IPS-NIHi11 (cell line): ENCODE measurements at places on chromosomes 2 and 18.

- DNase-seq, result no peak
Measured at GRCh38 chr2:121015971-121016485, 269.0 kb downstream of the TFCP2L1 start.

GRCh38 chr2:171521361-171522051 is 768 bp upstream of the CYBRD1 start:
- DNase-seq, result no peak

DNA sequence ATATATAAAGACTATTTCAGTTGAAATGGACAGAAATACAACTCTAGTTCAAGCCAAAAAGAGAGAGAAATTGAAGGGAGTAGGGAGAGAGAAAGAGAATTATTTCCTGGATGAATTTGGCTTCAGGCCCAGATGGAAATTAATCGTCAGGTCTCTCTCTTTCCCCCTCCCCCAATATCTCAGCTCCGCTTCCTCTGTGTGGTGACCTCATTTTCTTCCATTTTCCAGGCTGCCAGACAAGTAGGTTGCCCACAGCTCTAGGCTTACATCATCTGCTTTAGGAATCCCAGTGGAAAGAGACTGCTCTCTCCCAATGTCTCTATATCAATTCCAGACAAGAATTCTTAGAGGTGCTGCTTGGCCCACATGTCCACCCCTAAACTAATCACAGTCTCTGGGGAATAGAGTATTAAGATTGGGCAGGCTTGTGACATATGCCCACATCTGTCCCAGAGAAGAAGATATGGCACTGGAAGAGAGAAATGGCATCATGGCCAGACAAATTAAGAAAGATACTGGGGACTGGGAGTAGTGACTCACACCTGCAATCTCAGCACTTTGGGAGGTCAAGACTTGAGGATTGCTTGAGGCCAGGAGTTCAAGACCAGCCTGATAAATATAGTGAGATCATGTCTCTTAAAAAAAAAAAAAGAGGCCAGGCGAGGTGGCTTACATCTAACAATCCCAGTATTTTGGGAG is 37.2 kb upstream of the CFAP36 start:
- no peak for DNase-seq

- DNase-seq, result no peak
Measured at GRCh38 chr2:110120171-110121051, 4.8 kb upstream of the MALL start.

GRCh38 chr2:200373231-200373630 is 66.7 kb downstream of the SPATS2L start:
- no peak for DNase-seq

GRCh38 chr2:66481100-66481549 is 46.2 kb downstream of the MEIS1 start:
- peak; percentile 36 for DNase-seq

DNA sequence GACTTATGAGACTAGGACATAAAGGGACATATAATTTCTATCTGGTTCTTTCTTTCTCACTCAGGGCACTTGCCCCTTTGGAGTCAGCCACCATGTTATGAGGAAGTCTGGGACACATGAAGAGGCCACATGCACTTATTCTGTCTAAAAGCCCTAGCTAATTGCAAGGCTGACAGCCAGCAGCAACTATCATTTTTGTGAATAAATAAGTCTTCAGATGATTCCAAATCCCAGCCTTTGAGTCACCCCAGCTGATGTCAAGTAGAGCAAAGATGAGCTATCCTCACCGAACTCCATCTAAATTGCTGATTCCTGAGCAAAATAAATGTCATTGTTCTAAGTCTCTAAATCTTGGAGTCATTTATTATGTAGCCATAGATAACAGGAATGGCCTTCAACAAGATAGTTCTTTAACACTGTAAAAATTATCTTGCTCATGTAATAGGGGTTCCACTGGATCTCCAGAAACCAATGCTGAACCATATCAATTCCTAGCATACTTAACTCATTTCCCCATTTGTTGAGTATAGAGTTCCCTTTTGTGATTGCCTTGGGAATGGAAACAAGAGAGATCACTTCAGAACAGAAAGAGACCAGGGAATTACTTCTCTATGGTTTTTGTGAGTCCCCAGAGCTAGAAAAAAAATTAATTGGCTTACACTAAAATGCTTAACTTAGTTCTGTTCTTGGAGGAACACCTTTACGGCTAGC is 50.6 kb upstream of the FN1 start:
- DNase-seq, result no peak

- no peak for DNase-seq
Measured at GRCh38 chr2:104755026-104755878, 98.7 kb upstream of the POU3F3 start.

- DNase-seq, result no peak
Measured at GRCh38 chr2:115084446-115084845, 642.0 kb downstream of the DPP10 start.

GRCh38 chr2:122421775-122422174 is 666.3 kb downstream of the TSN start:
- no peak for DNase-seq

GRCh38 chr2:239769554-239770245 is 255.4 kb downstream of the NDUFA10 start:
- no peak for DNase-seq

GRCh38 chr18:36602071-36602470 is 226.7 kb downstream of the TPGS2 start:
- DNase-seq, result no peak

DNA sequence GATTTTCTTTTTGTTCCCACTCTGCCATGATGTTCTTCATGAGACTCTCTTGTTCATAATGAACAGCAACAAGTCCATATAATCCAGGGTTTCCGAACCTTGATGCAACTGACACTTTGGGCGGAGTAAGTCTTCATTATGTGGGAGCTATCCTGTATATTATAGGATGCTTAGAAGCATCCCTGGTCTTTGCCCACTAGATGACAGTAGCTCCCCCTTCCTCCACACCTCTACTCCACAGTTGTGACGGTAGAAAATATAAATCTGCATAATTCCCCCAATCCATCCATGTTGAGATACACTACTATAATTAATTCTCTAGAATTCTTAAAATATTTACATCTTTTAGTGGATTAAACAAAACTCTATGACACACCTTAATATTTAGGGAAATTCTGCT is 482.2 kb upstream of the CELF4 start:
- peak; percentile 14 for DNase-seq

- no peak for DNase-seq
Measured at GRCh38 chr2:122595065-122595464, 839.6 kb downstream of the TSN start.

DNA sequence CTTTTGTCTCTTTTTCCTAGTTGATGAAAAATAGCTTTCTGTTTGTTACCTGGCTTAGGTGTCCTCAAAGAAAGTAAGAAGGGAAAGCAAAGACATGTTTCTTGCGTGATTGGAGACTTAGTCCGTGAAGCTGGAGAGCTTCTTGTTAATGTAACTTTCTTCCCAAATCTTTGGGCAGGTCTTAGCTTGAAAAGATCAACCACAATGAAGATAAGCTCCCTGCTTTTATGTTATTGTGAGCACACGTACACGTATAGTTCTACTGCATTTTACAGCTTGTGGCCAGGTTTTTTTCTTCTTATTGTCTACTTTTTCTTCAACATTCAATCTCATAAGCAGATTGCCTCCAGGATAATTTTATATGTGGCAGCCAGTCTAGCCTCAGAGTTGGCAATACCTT is 99.8 kb downstream of the DIS3L2 start:
- DNase-seq, result no peak

- DNase-seq, result no peak
Measured at GRCh38 chr18:55243857-55244256, 284.6 kb upstream of the CCDC68 start.

DNA sequence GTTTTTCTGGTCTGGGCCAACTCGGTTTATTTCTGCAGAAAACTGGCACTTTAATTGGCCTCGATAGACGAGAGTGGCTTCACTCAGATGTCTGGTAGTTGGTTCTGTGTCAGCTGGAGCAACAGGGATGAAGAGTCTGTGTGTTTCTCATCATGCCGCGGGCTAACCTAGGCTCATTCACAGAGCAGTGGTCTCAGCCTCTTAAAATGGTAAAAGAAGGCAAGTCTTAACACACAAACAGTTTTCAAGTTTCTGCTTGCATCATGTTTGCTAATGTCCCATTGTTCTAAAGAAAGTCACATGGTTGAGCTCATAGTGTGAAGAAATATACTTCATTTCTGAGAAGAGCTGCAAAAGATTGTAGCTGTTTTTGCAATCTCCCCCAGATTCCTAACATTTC is 37.5 kb upstream of the ANXA4 start:
- no peak for DNase-seq

DNA sequence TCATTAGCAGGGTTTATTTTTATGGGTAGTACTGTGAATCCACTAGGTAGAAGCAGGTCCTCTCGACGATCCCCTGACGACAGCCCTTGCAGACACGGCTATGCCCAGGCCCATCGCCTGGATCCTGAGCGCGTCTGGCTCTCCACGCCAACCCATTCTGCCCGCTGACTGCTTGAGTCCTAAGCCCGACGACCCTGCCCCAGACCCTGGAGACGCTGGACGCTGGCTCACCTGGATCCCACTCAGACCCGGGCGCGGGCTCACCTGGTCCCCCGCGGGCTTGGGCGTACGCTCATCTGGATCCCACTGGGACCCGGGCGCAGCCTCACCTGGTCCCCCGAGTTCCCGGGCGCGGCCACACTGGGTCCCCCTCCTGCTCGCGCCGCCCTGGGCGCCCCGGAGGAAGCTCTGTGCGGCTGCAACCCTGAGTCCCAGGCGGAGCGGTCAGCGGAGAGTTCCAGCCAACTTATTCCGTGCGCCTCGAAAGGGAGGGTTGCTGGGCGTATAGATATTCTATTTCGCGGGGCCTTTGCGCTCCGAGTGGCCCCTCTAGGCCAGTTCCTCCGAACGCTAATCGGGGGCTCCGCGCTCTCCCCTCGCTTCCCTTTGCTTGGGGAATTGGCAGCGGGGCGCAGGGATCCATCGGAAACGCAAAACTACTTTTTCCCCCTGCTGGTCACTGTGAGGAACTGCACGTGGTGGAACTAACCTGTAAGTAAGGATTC is 22.4 kb upstream of the RMP24 start:
- peak; percentile 75 for DNase-seq

DNA sequence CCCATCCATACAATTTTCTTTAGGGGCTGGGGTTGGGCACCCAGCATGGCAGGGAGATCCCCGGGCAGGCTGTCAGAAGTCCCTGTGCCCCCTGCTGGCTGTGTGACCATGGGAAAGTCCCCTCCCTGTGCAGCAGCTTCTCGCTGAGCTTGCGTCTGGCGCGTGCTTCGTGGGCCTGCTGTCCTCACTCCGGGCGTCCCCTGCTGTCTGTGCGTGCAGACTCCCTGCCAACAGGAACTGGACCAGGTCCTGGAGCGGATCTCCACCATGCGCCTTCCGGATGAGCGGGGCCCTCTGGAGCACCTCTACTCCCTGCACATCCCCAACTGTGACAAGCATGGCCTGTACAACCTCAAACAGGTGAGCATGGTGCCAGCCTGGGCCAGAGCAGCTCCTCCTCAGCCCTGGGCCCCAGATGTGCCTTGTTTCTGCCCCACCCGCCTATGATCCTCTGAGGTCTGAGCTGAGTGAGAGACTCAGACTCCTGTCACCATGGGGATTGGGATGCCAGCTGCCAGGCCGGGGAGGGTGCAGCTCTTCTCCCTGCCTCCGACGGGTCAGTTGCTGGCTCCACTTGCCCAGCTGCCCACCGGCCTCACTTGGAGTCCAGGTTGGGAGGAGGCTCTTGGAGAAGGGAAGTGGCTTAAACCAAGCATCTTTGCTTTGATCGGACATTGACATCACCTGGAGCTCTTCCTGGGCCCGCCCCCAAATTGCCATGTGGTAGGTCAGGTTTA is 28.6 kb downstream of the IGFBP2 start:
- no peak for DNase-seq

- DNase-seq, result no peak
Measured at GRCh38 chr2:86275384-86275799, 62.0 kb downstream of the REEP1 start.

- no peak for DNase-seq
Measured at GRCh38 chr2:112627060-112628040, 18.4 kb upstream of the SLC20A1 start.

GRCh38 chr18:48834413-48835031 is 116.2 kb downstream of the SMAD7 start:
- DNase-seq, result no peak

DNA sequence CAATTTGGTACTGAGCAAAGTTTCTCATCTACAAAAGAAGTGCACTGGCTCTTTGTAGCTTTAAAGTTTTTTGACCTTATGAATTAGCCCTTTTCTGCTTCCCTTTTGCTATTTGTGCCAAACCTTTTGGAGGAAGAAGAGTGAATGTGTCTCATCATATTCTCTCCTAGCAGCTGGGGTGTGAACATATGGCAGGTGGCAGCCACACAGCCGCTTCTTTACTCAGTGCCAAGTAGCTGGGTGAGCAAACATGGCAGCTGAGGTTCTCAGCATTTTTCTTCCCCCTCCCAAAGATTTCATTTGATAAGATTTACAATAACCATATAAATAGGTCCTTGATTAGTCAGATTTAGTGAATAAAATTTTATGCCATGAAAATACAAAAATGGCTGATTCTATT is 46.7 kb upstream of the STK17B start:
- no peak for DNase-seq

DNA sequence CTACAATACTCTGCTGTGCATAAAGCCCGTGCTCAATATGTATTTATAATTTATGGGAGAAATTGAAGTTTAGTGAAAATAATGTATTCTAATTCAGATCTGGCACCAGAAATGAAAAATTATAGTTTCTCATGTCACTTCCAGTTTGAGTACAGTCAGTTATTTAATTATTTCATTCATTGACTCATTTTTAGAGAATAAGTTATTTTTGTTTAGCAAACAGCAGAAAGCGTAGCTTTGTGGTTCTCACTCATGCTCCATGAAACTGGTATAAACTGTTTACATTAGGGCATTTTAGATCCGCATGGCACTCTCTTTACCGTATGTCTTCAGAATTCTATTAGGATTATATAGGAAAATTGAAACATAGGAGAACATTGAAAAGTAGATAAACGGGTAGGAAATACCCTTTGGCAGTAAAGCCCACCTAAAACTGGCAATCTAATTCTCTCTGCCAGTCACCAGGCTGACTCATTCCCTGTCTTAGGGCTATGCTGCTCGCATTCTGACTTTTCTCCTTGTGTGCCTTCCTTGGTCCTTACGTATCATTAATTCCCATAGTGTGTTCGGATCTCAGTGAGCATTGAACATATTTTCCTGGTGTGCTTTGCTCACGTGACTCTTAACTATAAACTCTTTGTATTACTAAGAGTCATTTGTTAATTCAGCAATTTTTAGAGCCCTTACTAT is 106.0 kb downstream of the ZNF236 start:
- DNase-seq, result no peak
